ENCODE measurements at places on chromosomes 2 and 18.

DNA sequence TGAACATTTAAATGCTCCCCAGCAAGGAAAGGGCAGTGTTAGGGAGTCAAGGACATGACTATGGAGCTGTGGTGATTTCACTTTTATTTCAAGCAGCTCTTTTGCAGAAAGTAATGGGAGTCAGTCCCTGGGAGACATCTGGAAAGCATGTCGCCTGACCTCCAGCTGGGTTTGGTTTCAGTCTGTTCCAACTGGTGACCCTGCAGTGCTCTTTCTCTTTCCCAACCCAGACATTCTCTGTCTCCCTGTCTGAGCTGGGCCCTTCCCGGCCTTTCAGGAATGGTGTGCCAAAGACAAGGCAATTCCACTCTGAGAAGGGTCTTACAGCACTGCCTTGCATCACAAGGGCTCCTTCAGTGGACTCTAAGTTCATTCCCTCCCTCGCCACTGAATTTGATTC, 323.2 kb downstream of the OSR1 start:
- no peak for DNase-seq

DNA sequence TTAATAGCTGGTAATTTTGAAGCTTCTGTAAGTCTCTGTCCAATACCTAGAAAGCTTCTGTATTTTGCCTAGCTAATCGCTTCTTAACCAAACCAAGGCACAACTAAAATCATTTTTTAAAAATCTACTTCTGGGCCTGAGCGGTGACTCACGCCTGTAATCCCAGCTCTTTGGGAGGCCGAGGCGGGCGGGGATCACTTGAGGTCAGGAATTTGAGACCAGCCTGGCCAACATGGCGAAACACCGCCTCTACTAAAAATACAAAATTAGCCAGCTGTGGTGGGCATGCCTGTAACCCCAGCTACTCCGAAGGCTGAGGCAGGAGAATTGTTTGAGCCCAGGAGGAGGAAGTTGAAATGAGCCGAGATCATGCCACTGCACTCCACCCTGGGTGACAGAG, 148.6 kb upstream of the FIGN start:
- DNase-seq, result no peak

- no peak for DNase-seq
These were observed 47.7 kb downstream of the MYO7B start for GRCh38 chr2:127582863-127583861.

DNA sequence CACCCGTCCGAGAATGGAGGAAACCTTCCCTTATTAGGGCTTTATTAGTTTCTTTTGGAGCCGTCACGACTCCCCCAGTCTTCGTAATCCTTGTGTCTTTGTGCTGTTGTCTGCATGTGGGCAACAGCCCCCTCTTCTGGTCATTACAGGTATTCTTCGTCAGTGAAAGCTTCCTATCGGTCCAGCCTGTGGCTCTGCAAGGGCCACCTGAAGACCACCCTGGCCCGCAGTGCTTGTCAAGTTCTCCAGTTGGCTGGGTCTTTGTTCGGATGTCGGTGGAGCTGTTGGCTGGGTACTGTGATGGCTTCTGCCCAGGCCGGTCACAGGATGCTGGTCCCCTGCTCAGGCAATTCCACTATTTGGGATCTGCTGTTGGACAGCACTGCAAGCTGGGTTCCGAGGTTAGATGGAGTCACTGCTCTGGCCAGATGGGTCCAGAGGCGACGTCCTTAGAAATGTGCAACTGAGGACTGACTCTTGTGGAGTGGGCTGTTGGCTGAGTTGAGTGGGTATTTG, 19.2 kb downstream of the E2F6 start:
- no peak for DNase-seq

DNA sequence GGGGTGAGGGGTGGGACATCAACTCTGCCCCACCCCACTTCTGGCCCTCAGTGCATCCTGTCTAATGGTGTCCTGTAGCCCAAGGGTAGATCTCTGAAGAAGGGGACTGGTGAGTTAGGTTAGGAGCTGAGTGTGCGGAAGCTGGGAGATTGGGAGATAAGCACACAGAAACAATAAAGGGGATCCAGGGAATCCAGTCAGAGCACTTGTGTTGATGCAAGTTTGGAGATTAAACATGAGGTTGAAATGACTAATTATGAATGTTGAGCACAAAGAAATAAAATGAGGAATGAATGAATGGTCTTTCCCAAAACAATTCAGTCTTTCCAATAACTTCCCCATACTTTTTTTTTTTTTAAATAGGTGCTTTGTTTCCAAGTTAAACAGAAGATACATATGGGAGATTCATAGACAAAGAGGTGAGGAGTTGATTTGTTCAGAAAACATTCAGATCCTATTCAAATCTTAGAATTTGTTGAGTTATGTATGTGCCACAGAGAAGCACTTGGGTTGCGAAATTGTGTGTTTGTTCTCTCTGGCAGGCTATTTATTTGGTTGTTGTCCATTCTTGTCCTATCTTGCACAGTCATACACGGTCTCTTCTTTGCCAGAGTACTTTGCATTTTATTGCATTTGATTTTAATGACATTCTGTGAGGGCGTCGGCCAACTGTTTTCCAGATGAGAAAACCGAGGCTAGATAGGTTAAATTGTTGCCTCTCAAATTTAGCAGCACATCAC, 31.6 kb upstream of the NABP1 start:
- no peak for DNase-seq

- DNase-seq, result no peak
These were observed 55.7 kb upstream of the SLC39A10 start for GRCh38 chr2:195601361-195601760.

GRCh38 chr18:58064406-58064998, 20.5 kb downstream of the NEDD4L start:
- no peak for DNase-seq

GRCh38 chr2:147595200-147595599, 249.6 kb upstream of the ACVR2A start:
- DNase-seq, result no peak

- DNase-seq, result no peak
These were observed 35.6 kb downstream of the TWIST2 start for GRCh38 chr2:238883421-238883901.

- DNase-seq, result no peak
These were observed 160.4 kb downstream of the AGAP1 start for GRCh38 chr2:235654103-235654813.

- DNase-seq, result no peak
These were observed 78.2 kb downstream of the KCTD1 start for GRCh38 chr18:26470011-26470637.

- DNase-seq, result no peak
These were observed 179.6 kb downstream of the BARD1 start for GRCh38 chr2:214629875-214630274.

GRCh38 chr2:40103163-40103562, 324.1 kb upstream of the THUMPD2 start:
- DNase-seq, result no peak

DNA sequence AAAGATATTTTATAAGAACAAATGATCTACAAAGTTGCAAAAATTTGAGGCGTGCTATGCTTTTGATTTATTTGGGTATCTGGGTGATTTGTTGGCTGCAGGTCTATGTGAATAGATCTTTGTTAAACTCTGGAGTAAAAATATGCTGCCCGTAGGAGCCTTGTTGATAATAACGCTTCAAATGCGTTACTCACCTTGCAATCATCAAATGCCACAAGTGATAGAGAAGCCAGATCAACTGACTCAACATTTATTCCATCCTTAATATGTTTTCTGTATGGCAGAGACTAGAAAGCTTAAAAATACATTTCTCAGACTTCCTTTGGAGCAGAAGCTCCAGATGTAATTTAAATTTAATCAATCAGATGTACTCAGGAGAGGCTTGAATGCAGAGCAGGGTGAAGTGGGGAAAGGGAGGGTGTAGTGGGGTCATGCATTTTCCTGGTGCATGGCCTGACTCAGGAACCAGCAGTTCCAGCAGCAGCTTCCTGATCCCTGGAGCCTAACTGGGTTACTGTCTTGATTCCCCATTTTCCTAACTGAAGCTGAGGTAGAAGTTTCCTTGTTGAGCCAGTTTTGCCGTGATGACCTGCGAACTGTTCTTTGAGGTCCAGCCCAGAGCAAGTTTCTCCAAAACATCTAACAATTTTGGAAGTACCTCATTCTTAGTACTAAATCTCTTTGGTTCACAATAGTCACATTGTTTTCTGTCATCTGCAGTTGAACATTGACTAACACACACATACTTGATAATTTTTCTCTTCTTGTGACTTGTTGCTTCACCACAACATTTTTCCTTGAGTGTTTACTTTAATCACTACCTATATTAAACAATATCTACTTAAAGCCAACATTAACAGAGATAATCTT, 284.7 kb upstream of the CWC22 start:
- DNase-seq, result no peak
